ENCODE measurements at places on chromosomes 6 and 20.
A peak's percentile ranks its signal among the peaks of the same experiment; 100 is the strongest.

GRCh38 chr20:56689852-56690485, 60.9 kb downstream of the TFAP2C start:
- DNase-seq: no peak

- peak; percentile 28 for DNase-seq
Measured at GRCh38 chr6:158086504-158087223, 81.4 kb downstream of the SERAC1 start.

- no peak for DNase-seq
Measured at GRCh38 chr6:152605941-152606340, 31.2 kb downstream of the SYNE1 start.

GRCh38 chr6:107612762-107613415, 123.0 kb downstream of the SOBP start:
- no peak for DNase-seq

DNA sequence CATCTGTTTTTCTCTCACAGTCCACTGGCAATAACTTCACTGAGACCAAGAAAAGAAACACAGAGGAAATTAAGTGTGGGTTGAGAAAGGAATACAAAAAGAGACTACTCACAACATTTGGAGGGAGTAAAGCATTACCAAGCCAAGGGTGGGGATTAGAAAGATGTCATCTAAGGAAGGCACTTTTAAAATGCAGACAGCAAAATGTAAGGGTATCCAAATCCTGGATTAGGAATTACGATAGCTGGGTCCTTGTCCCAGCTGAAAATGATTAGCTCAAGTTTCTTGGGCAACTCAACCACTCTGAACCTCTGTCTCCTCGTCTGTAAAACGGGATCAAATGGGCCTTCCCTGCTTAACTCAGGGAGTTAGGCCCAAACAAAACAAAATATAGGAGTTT, 2.2 kb downstream of the LEMD2 start:
- no peak for DNase-seq

- DNase-seq: no peak
Measured at GRCh38 chr6:21080221-21080620, 513.3 kb upstream of the SOX4 start.

GRCh38 chr20:63061771-63062100, 55.0 kb upstream of the BHLHE23 start:
- no peak for DNase-seq

GRCh38 chr20:51579137-51579536, 36.6 kb upstream of the NFATC2 start:
- no peak for DNase-seq

DNA sequence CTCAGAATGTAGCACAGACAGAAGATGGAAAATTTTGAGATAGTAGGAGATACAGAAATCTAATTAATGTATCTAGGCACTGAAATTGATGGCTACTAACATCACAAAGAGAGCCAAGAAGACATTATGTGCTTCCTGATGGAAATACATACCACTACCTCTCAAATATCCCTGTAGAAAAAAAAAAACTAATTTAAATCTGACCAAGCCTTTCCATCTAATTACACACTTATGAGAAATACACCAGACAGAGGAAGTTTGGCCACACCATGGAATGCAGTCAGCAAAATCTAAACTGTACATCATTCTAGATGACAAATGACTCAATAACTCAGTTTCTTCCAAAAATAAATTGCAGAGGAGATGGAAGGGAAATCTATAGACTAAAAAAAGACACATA, 18.9 kb downstream of the VPS52 start:
- no peak for DNase-seq

DNA sequence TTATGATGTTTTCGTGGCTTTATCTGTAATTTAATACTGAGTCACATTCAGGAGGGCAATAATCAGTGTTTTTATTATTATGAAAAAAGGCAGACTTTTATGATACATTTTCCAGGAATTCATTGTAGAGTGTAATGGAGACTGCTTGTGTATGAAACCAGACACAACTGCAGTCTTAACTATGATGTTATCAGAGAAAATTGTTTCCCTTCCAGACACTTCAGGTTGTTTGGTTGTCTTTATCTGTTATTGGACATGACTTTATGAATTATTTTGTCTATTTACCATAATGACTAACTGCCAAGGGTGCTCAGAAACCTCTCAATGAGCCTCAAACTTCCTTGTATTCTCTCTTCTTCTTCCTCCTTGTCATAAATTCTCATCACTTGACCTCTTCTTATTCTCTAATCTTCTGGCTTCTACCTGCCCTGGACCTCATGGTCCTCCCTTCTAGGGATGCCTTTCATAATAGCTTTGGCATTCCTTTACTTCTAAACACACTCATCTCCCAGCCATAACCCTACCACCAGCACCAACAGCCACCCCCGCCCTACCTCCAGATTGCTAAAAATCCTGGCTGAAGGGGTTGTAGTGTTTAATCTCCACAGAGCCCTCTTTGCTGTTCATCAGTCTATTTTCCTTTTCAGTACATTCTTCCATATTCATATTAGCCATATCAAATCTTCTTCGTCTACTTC, 492.5 kb downstream of the CDKAL1 start:
- DNase-seq: no peak

GRCh38 chr6:63677282-63677681, 41.7 kb downstream of the PHF3 start:
- DNase-seq: no peak

- no peak for DNase-seq
Measured at GRCh38 chr20:17611540-17612286, 41.8 kb downstream of the DSTN start.

DNA sequence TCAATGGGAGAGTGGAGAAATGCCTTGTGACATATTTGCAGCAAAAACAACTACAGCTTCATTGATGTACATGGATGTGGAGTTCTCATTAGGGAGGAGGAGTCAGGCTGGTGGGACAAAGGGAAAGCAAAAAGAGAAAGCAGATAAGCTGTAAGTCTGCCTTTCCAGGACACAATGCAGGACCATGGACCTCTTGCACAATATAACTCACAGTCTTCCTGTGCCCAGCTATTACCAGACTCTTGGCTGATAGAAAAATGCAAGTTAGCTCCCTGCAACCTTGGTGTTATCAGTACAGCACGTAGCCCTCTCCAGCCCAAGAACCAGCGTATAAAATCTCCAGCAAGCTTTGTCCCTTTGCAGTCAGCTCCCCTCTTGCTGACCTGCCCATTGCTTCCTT, 232.3 kb downstream of the NFATC2 start:
- DNase-seq: no peak

DNA sequence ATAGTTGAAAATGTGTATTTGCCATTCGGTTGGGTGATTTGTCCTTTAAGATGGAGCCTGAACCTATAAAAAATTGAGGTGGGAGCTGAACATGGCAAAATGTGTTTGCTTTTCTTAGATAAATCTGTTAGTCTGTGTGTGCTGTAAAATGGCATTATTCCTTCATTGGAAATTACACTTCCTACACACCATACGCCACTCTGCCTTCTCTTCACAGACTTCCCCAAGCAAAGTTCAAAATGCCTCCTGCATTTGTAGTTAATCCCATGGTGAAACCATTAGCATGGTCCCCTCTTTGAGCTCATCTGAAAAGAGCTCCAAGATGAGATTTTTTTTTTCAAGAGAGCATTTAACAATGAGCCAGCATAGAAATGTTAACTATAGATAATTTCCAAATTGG, 567 bp downstream of the ADTRP start:
- DNase-seq: no peak

GRCh38 chr6:41997456-41997855, 52.9 kb upstream of the TAF8 start:
- no peak for DNase-seq

GRCh38 chr6:158009935-158010585, 28.4 kb downstream of the SYNJ2 start:
- DNase-seq: no peak

GRCh38 chr6:158780246-158780884, 38.8 kb downstream of the EZR start:
- DNase-seq: no peak

- DNase-seq: no peak
Measured at GRCh38 chr6:148128014-148128730, 214.5 kb upstream of the SASH1 start.

DNA sequence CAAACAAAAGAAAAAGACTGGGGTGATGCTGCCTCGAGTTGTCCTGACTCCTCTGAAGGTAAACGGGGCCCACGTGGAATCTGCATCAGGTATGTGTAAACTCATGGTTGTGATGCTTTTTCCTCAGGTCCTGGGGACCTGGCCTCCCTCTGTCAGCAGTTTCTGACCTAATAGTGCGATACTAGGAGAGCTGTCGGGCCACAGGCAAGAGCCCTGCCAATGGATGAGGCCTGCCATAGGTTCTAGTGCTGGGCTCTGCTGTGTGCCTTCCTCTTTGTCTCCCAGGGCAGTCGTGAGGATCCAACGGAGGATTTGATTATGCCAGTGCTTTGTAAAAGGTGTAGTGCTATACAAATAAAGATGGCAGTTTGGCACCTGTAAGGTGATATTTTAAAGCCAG, 71.2 kb downstream of the ASXL1 start:
- DNase-seq: no peak

GRCh38 chr6:79430913-79431536, 106.2 kb downstream of the LCA5 start:
- DNase-seq: no peak

GRCh38 chr6:11900662-11901598, 111.2 kb upstream of the HIVEP1 start:
- DNase-seq: no peak

DNA sequence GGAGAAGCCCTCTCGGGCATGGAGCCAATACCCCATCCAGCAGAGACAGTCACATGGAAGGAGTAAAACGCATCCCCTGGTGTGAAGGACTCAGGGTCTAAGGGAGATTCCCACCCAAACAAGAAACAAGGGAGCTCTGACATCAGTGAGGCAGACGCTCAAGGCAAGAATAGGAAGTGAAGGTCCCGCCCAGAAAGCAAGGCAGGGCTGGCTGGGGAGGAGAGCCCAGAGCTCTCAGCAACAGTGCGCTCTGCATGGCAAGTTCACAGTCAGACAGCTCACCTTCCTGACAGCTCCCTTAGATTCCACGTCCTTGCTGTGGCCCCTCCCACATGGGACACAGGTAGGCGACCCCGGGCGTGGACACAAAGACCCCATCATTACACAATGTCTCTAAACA, 85.6 kb downstream of the TTLL2 start:
- DNase-seq: no peak

GRCh38 chr20:23272176-23273029, 78.2 kb upstream of the NXT1 start:
- DNase-seq: no peak

GRCh38 chr6:7749478-7749877, 23.6 kb downstream of the BMP6 start:
- no peak for DNase-seq

All from NCI-H1105 treated with DMSO at 0.1 percent for 48 hours (cell line).